CD8-positive, alpha-beta memory T cell (primary cell): ENCODE measurements at places on chromosomes 4 and X.

- DNase-seq, result no peak
Measured at GRCh38 chr4:78137532-78137931, 80.4 kb downstream of the FRAS1 start.

GRCh38 chr4:137664416-137664815 is 132.1 kb upstream of the PCDH18 start:
- no peak for DNase-seq

DNA sequence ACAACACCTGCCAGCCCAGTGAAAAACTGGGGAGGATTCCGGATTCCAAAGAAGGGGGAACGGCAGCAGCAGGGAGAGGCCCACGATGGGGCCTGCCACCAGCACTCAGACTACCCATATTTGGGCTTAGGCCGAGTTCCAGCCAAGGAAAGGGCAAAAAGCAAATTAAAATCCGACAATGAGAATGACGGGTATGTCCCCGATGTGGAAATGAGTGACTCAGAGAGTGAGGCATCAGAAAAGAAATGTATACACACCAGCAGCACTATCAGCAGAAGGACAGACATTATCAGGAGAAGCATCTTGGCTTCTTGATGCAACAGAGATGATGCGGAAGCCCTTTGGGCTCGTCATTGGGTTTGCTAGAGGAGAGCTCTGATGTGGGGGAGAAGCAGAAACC is 62.4 kb downstream of the JADE1 start:
- no peak for DNase-seq

- no peak for DNase-seq
Measured at GRCh38 chr4:121690001-121690400, 6.8 kb downstream of the ANXA5 start.

- DNase-seq, result no peak
Measured at GRCh38 chrX:17376431-17377077, 1.6 kb downstream of the NHS start.

DNA sequence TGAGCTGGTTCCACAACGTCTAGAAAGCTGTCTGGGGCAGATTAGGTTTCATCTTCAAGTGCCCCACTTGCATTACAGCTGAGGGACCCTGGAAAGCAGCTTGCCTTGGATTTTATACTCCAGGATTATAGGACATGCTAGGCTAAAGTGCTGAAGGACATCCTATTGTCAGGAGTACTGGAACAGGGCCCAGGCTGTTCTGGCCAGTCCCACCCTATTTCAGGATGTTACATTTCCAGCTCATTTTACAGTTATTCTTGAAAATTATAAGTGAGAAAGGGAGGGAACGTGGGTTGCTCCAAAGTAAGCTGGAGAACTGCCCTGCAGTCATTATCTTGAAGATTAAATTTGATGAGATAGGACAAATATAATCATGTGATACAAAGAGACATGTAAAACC is 71.0 kb upstream of the UGT8 start:
- no peak for DNase-seq

GRCh38 chr4:14079601-14080000 is 452.1 kb upstream of the BOD1L1 start:
- DNase-seq, result no peak

GRCh38 chr4:163757219-163757618 is 262.7 kb downstream of the TMA16 start:
- DNase-seq, result no peak

GRCh38 chr4:90816754-90817153 is 689.6 kb downstream of the CCSER1 start:
- no peak for DNase-seq

DNA sequence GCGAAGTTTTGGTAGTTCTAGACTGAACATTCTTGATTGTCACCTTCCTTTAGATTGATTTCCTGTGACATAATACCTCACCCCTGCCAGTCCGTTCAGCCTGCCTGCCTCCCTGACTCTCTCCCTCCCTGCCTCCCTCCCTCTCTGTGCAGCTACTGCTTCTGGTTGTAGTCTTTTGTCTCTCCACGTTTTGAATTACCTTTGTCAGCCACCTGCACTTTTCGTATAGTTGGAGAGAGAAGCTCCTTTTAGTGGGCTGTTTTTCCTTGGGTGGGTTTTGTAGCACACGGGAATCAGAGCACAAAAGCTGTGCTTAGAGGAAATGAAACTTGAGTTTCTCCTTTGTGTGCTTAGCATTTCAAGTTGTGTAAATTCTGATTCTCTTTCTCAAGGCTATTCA is 32.6 kb upstream of the MSMO1 start:
- DNase-seq, result no peak

DNA sequence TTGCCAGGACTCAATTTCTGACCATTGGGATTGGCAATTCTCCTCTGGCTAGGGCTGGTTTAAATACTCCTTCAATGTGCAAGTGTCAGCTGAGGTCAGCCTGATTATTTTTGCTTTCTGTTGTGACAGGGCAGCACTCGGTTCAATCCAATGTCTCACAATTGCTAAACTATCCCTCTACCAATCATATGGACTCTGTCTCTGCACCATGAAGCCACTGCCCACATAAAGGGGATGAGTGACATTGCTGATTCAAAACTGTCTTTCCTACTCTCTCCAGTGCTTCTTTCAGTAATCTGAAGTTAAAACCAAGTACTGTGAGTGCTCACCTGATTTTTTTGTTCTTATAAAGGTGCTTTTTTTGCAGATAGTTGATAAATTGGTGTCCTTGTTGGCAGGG is 1030.7 kb downstream of the GLUD2 start:
- DNase-seq, result no peak
